ENCODE measurements at places on chromosomes 2 and 18.

- DNase-seq: no peak
These were observed 219.6 kb downstream of the CELF4 start for GRCh38 chr18:37346048-37346447.

DNA sequence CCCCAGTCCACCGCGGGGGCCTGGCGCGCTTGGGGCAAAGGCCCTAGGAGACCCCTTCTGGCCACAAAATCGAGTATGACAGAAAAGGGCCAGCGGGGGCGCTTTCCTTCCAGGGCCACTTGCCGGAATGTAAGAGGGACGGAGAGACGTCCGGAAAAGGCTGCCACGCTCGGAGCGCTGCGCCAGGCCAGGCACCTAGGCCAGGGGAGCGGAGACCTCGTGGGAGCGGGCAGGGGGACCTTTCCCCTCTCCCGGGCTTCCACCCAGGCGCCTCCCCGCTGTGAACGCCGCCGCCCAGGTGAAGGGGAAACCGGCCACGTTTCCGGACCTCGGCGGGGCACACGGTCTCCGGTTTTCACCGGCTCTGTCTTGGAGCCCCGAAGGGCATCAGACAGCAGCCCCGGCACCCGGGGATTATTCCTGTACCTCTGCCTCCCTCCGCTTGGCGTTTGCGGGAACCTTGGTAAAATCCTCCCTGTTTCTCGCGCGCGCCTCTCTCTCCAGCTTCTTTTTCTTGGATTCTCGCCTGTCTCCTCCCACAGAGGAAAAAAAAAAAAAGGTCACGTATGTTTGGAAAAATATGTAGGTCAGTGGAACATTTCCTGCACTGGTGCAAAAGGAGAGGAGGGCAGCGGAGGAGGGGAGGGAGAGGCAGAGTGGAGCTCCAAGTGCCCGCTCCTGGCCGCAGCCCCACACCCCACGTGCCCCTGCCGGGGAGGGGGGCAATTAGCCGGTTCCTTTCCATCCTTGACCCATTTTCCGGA, 1.2 kb upstream of the NPAS2 start:
- DNase-seq: no peak

GRCh38 chr2:158905784-158906183, 62.7 kb upstream of the TANC1 start:
- DNase-seq: no peak

DNA sequence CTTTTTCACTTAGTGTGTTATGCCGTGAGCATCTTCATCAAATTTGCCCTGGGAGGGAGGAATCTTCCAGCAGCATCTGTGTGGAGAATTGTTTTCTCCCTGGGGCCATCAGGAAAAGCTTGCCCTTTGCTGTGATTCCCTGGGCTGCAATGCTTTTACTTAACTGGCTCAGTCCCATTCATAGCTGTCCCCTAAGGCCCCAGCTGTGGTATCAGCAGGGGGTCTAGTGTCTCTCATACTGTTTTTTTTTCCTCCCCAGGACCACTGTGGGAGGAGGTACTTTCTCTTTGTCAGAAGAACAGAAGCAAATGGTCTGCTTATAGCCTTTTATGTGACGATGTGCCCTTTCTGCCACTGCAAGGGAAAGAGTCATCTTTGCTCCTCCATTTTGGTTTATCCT, 176.8 kb upstream of the CELF4 start:
- DNase-seq: no peak

GRCh38 chr2:147442816-147443215, 402.0 kb upstream of the ACVR2A start:
- no peak for DNase-seq

GRCh38 chr2:120593921-120594686, 141.6 kb upstream of the GLI2 start:
- no peak for DNase-seq

DNA sequence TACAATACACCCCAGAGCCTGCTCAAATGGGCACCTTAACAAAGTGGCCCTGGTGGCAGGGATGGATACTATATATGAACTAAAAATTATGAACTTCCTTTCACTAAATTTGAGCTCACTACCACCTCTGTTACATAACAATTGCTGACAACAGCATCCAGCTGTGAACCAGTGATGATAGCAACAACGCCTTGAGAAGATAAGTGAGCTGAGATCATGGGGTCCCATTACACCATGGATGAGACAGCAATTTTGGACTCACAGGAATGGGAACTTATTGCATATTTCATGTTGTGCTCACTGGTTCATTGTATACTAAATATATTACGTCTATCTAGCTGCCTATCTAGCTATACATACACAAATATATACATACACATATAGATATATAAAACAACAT, 16.9 kb upstream of the ALMS1 start:
- DNase-seq: no peak

- peak; percentile 82 for DNase-seq
These were observed 228.6 kb downstream of the SATB2 start for GRCh38 chr2:199228887-199229819.

DNA sequence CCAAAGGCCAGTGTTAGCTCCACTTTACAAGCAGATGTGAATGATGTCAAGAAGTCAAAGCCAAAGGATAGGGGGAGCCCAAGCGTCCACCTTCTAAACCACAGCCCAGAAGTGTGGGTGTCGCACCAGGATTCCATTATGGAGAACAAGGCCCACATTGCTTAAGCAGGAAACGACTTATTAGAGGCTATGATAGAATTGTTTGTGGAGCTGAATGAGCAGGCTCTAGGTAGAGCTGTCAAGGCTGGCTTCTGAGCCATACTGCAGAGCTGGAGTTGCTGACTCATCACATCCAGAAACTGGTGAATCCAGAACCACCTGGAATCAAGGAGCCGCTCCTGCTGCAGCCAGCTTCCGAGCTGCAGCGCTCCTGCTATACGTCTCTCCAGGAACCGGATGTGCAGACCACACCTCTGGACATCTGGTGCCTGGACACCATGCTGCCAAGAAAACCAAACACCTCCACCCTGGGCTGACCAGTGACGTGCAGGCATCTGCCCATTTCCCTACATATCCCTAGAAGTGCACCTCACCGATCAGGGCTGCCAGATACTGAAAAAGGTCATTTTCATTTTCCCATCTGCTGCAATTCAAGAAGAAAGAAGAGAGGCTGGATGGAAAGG, 6.2 kb upstream of the TWIST2 start:
- no peak for DNase-seq

GRCh38 chr2:111219285-111219684, 98.6 kb downstream of the BCL2L11 start:
- DNase-seq: no peak

Data from skeletal muscle cell (primary cell).